ENCODE measurements at places on chromosomes 3 and 15.

GRCh38 chr3:124730941-124731297 lies 667 bp downstream of the UMPS start:
- DNase-seq, result no peak

DNA sequence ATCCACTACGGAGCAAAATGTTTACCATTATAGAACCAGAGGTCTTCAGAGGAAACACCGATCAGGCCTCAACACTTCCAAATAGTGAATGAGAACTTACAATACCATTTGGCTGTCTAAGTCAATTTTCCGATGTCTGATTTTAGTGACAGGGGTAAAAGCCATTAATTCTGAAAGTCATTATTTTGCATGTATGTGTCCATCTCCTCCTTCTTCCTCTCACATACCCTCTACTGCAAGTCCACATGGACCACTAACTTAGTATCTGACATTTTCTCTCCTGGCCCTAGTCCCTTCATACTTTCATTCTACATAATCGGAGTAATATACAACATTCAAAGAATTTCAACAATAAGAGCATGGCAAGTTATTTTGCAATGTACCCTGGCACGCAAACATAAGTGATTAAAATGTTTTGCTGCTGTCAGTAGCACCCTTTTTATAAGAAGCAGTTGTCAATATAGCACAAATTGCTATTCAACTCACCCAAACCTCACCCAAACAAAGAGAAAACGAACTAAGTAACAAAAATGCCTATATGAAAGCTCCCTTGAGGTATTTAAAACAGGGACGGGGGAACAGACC lies 1.9 kb downstream of the TOP2B start:
- DNase-seq, result no peak

DNA sequence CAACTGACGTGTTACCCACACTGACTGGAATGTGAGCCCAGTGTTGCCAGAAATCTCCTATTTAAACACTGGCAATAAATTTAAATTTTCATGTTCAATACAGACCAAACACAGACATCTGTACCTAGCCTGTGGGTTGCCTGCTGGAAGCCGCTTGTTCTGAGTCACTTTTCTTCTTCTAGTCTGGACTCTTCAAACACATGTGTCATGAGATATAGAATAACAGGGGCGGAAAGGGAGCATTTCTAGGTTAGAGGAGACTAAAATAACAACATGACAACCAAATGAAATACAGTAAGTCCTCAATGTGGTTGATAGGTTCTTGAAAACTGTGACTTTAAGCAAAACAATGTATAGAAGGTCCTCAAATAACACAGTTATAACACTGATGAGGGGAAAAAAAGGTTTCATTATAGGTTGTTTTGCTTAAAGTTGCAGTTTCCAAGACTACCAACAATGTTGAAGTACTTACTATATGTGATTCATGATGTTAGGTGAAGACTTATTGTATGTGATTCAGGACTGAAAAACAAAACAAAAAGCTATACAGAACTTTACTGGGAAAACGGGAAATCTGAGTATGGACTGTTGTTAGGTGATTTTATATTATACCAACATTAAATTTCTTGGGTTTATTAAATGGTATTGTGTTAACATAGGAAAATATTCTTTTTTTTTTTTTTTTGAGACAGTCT lies 63.1 kb downstream of the PRKAR2A start:
- peak; percentile 80 for DNase-seq

GRCh38 chr3:94614192-94614591 lies 551.3 kb downstream of the NSUN3 start:
- DNase-seq, result no peak
